ENCODE measurements at places on chromosomes 16 and 17.

GRCh38 chr16:81720973-81721906, 57.9 kb upstream of the PLCG2 start:
- no peak for DNase-seq

GRCh38 chr16:3797904-3798811, 80.8 kb upstream of the TRAP1 start:
- no peak for DNase-seq

- DNase-seq, result no peak
These were observed 323.0 kb downstream of the KCNJ2 start for GRCh38 chr17:70492368-70492767.

GRCh38 chr17:31580706-31581490, 189.4 kb downstream of the RAB11FIP4 start:
- DNase-seq, result no peak

- no peak for DNase-seq
These were observed 93.9 kb upstream of the CDH8 start for GRCh38 chr16:62130101-62130500.

GRCh38 chr16:55301385-55302008, 22.5 kb upstream of the IRX6 start:
- no peak for DNase-seq

GRCh38 chr17:73600103-73600871, 44.0 kb downstream of the SDK2 start:
- DNase-seq, result no peak

GRCh38 chr16:85391769-85392583, 221.1 kb upstream of the GSE1 start:
- no peak for DNase-seq

DNA sequence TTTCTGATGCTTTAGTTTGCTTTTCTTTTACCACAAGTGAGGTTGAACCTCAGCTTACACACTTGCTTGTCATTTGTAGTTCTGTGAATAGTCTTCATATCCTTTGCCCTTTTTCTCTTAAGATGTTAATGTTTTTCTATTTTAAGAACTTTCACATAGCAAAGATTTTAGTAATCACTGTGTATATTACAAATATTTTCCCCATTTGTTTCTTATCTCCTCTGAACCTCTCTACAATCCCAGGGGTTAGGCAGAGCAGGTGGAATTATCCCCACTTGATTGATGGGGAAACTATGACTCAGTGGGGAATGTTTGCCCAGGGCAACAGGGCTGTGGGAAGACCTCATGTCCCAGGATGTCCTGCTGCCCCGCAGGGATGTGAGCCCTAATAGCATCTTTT, 11.7 kb upstream of the MYH3 start:
- DNase-seq, result no peak

DNA sequence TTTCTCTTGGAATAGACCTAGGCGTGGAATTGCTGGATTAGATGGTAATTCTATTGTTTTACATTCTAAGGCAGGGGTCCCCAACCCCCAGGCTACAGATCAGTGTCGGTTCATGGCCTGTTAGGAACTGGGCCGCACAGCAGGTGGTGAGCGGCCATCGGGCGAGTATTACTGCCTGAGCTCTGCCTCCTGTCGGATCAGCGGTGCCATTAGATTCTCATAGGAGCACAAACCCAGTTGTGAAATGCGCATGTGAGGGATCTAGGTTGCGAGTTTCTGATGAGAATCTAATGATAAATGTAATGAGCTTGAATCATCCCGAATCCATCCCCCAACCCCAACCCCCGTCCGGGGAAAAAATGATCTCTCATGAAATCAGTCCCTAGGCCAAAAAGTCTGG, 23.0 kb downstream of the NLRC5 start:
- DNase-seq, result no peak

GRCh38 chr17:45800816-45801215, 16.7 kb downstream of the CRHR1 start:
- no peak for DNase-seq

Measured in left renal cortex interstitium (tissue), 4 donors.